ENCODE measurements at places on chromosomes 12 and 14.

- DNase-seq, result no peak
Measured at GRCh38 chr12:30700216-30700900, 4.7 kb upstream of the IPO8 start.

DNA sequence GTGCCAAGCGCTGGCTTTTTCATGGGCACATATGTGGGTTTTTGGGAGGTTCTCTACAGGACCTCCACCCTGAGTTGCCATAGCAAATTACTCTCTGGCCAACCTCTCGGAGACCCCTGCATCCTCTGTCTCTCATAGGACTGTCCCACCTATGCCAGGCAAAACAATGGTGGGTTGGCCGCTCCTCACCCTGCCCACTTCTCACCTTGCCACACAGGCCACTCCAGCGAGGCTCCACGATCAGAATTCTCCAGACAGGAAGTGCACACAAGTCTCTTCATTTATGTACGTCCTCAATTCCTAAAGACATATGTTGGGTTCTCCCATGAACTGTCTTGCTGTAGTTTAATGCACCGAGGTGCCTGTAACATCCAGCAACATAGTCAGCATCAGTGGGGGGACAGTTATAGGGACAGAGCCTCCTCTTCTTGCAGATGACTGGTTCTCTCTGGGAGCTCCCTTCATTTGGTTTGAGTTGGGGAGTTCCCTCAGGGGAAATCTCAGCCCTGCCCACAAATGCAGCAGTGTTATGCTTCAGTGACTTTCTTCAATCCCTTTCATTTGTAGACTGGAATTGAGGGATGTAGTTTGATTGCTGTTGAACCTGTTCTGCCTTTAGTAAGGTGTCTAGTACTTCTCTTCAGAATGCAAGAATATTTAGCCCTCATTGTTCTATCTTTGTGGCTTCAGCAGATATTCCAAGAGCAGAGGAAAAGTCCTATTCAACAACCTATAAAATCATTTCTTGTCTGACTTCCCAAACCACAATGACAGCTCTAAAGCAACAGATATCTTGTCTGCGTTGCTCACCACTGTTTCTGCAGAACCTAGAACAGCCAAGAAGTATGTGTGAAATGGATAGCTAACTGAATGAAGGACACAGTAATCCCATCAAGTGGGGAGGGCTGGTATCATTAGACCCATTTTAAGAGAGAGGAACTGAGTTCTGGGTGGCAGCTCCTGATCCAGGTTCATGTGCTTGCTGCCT lies 2.8 kb upstream of the LTBP2 start:
- no peak for DNase-seq

DNA sequence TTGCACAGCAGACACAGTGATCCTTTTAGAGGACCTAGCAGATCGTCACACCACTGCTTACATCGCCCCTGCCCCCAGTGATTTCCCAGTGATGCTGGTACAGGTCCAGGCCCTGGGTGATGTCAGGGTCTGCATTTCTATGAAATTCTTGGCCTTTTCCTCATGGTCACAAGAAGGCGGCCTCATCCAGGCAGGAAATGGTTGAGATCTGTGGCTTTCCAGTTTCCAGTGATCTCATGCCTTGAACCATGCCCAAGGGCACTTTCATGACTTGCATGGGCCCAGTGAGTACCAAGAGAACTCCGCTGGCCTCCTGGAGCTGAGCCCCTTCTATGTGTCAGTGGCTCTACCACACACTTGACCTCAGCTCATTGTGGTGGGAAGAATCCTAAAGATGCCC lies 41.9 kb upstream of the BDKRB2 start:
- DNase-seq, result no peak

GRCh38 chr14:23243066-23243465 lies 5.3 kb downstream of the RNF212B start:
- DNase-seq, result no peak

- DNase-seq, result no peak
Measured at GRCh38 chr12:106984588-106985137, 2.3 kb downstream of the MTERF2 start.

DNA sequence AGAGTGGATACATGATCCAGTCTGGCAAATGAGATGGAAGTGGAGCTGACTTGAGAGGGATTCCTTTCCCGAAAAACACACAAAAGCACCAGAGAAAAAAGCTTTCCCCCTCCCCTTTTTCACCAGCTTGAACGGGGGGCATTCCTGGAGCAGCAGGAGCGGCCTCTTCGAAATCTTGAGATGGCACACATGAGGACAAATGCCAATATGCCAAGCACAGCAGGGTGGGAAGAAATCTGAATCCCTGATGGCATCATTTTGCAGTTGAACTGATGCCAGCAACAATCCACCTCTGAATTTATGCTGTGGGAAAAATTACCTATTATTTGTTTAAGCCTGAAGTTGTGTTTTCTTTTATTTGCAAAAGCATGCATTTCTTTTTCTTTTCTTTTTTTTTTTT lies 29.7 kb upstream of the BICD1 start:
- DNase-seq, result no peak

GRCh38 chr12:101707131-101707782 lies 9.8 kb downstream of the CHPT1 start:
- no peak for DNase-seq

Measured in activated gamma-delta T cell treated with anti-CD3 and anti-CD28 coated beads, Interleukin-2, amount 50 U/mL, for 16 hours (primary cell).